ENCODE measurements at places on chromosomes 5 and 9. TPM values are rescaled to one million over a fixed set of nuclear protein-coding genes. Genes with fewer than 3 reads are reported as not detected.

- DNase-seq, result no peak
Measured at GRCh38 chr5:1033606-1034420, 25.2 kb downstream of the NKD2 start.

- DNase-seq, result peak; percentile 57
Measured at GRCh38 chr5:113663879-113664541, 150.5 kb downstream of the YTHDC2 start.

- DNase-seq, result no peak
Measured at GRCh38 chr5:50606179-50606578, 60.3 kb upstream of the PARP8 start.

CHSY3 gene
- total RNA-seq, result 8.4 TPM

CDKN2B gene
- total RNA-seq, result not detected
